ENCODE measurements at places on chromosomes 2 and 18. TPM values are rescaled to one million over a fixed set of nuclear protein-coding genes. Genes with fewer than 3 reads are reported as not detected.

GRCh38 chr2:217816396-217816869, 186.4 kb downstream of the TNS1 start:
- DNase-seq: peak; percentile 80

DNA sequence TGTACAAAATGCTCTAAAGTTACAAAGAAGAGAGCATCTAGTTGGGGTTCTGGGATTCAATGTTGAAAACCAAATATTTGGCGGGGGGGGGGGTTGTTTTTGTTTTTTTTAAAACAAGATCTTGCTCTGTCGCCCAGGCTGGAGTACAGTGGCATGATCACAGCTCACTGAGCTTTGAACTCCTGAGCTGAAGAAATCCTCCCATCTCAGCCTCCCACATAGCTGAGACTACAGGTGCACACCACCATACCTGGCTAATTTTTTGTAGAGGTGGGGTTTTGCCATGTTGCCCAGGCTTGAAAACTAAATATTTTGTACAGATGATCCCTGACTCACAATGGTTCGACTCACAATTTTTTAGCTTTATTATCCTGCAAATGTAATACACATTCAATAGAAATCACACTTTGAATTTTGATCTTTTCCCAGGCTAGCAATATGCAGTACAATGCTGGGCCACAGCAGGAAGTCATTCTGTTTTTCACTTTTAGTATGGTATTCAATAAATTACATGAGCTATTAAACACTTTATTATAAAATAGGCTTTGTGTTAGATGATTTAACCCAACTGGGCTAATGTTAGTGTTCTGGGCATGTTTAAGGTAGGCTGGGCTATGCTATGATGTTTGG, 7.6 kb downstream of the BARD1 start:
- no peak for DNase-seq

DNA sequence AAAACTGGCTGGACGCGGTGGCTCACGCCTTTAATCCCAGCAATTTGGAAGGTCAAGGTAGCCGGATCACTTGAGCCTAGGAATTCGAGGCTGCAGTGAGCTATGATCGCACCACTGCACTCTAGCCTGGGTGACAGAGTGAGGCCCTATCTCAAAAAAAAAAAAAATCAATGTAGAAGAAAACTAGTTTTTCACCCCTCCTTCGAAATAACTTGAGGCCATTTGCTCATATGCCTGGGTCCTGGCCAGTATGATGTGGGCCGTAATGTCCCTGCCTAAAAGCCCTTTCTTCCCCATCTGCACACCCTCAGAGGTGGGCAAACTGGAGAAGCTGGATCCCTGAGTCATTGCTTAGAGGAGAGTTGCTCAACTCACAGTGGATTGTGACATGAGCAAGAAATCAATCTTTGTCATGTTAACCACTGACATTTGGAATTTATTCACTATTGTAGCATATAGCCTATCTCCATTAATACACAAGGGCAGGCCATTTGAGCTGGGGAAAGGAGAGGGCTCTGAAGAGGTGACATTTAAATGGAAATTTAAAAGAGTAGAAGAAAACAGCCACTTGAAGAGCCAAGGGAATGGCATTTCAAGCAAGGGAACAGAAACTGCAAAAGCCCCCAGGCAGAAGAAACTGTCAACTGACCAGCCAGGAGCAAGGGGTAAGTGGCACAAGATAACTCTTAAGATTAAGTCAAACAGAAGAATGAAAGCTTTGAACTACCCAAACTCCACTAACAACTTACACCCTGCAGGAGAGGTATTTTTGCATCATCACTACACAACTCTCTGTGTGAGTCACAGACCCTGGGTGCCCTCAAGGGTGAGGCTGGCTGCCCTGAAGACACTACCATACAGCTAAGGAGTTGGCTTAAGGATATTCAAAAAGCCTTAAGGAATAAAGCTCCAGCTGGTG, 7.6 kb upstream of the METTL21A start:
- DNase-seq: no peak

DNA sequence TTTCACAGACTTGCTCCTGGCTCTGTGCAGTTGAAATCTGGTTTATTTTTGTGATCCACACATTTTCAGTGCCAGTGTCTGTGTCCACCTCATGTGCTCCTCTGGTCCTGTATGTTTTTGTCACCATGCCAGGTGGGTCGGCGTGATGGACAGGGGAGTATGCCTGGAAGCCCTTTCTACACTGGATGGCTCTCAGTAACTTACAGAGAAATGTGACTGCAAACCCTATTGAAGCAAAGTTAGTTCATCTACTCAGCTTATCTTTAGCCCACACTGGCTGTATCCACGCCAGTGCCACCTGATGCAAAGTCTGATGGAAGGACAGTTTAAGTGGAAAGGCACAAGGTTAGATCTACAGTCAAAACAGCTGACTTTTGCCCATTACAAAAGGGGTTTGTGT, 4.3 kb downstream of the IMPA2 start:
- DNase-seq: no peak

DNA sequence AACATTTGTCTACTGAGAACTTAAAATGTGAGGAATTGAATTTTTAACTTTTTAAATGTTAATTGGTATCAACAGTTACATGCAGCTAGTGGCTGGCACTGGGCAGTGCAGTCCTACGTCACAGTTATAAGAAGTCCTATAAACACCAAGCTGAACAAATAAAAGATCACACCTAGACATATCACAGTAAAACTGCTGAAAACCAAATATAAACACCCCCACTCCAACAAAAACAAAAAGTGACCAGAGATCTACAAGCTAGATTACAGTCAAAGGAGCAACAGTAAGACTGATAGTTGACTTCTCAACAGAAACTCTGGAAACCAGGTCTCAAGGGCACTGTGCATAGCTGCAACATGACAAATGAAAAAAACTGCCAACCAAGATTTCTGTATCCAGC, 19.4 kb downstream of the TLK1 start:
- DNase-seq: no peak

GRCh38 chr2:236875906-236876505, 209.7 kb upstream of the COPS8 start:
- DNase-seq: no peak

DNA sequence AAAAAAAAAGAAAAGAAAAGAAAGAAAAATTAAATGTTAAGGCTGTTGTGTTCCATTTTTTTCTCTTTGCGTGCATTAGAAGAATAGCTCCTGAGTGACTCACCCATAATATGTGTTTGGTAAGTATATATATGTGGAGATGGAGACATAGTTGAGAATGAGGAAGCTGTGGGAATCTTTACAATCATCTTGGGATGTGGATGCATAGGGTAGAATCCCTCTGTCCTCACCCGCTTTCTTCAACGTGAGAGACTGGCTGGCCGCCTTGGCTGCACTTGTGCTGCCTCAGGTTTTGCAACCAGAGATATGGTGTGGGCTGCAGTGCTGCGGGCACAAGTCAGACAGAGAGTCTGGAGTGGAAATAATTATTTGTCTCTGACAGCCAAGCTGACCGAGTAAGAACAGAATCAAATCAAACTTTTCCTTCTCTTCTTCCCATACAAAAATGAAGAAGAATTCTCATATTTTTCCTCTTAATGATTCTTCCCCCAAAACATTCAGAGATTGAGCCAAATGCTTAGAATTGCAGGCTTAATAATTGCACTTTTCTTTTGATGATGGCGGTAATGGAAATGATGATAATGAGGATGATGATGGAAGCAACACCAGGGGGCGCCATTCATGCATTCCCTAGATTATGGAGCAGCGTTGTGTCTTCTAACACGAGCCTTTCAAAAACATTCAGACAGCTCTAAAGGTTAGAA, 48.5 kb downstream of the SERPINB7 start:
- DNase-seq: no peak

DNA sequence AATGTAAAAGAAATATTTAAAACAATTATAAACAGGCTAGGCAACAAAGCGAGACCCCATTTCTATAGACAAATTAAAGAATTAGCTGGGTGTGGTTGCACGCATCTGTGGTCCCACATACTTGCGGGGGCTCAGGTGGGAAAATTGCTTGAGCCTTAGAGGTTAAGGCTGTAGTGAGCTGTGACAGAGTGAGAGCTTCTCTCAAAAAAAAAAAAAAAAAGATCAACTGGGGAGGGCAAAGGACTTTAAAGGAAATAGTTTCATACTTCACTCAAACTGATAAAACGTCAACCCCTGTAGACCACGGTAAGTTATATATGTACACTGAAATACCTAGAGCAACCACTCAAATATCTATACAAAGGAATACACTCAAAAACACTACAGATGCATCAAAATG, 37.5 kb downstream of the MGAT4A start:
- no peak for DNase-seq

- no peak for DNase-seq
These were observed 62.6 kb upstream of the RPL31 start for GRCh38 chr2:100939445-100939844.

DNA sequence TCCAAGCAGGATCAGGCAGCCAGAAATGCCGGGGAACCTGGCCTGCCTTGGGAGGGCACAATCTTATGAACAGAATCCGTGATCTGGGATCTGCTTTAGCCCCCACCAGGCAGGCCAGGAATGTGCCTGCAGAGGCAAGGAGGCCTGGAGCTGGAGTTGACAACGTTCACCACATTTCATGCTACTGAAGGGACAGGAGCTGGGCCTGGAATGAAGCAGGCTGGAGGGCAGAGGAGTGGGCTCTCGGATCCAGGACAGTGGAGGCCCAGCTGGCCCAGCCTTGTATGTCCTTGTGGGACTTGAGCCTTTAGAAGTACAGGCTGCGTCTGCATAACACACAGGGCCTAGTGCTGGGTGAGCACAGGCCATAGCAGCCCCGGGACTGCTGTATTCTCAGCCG, 91.8 kb downstream of the KLHL29 start:
- no peak for DNase-seq

- no peak for DNase-seq
These were observed 13.8 kb downstream of the TPGS2 start for GRCh38 chr18:36814994-36815393.

GRCh38 chr18:79778291-79778791, 19.4 kb upstream of the KCNG2 start:
- DNase-seq: no peak

- no peak for DNase-seq
These were observed 90.4 kb upstream of the KYNU start for GRCh38 chr2:142786918-142787702.

DNA sequence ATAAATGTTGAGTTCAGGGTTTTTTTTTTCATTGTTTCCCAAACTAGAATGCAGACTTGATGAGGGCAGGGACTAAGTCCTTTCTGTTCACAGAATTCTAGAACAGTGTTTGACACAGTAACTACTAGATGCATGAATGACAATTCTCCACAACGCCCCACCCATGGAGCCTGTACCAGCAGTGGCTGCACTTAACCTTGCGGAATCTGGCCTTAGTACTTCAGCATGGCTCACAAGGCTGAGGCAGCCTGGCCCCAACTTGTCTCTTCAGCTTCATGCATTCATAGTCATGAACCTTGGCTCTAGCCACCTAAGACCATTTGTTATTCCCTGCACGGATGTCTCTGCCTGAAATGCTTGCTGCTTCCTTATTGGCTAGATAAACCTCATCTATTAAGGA, 29.5 kb upstream of the MSGN1 start:
- no peak for DNase-seq

DNA sequence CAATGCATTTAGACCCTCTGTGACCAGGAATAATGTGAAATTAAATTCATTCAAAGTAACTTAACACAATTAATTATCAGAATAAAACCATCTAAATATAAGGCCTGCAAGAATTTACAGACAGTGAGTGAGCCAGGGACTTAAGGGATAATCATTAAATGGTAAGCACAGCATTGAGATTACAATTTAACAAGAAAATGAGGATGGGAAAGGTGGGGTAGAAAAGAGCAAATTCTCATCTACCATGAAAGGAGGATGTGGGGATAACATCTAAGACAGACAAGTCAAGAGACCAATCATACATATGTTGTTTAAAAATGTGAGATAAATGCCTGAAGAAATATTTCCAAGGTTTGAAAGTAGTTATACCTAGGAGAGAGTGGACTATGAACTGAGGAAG, 259.3 kb upstream of the NT5C1B start:
- no peak for DNase-seq

The ACKR3 gene
- 56.8 TPM for polyA plus RNA-seq

The CENPA gene
- 15.1 TPM for polyA plus RNA-seq

The ASNSD1 gene
- polyA plus RNA-seq: 55.0 TPM

The SAG gene
- polyA plus RNA-seq: 0.12 TPM

The TGIF1 gene
- 95.3 TPM for polyA plus RNA-seq

The CHRNG gene
- polyA plus RNA-seq: 1.9 TPM

The NT5DC4 gene
- not detected for polyA plus RNA-seq

The RAB17 gene
- polyA plus RNA-seq: 22.3 TPM

The ADAM23 gene
- 5.6 TPM for polyA plus RNA-seq

The CCDC178 gene
- polyA plus RNA-seq: 1.9 TPM

Measured in renal pelvis (tissue), 12 donors.